ENCODE measurements at places on chromosomes 6 and 20. TPM values are rescaled to one million over a fixed set of nuclear protein-coding genes. Genes with fewer than 3 reads are reported as not detected.

The NMBR gene
- not detected for polyA plus RNA-seq

The CGA gene
- not detected for polyA plus RNA-seq

The CBFA2T2 gene
- 11.8 TPM for polyA plus RNA-seq

The TFAP2D gene
- polyA plus RNA-seq = not detected

The CDC25B gene
- 48.4 TPM for polyA plus RNA-seq

The PRICKLE4 gene
- polyA plus RNA-seq = not detected

The CTSZ gene
- polyA plus RNA-seq = 3.4 TPM

Measured in CD4-positive, CD25-positive, alpha-beta regulatory T cell (primary cell).